Stimulated activated CD8-positive, alpha-beta memory T cell treated with anti-CD3 and anti-CD28 coated beads, Interleukin-7, amount 100 ng/mL, for 4 hours (primary cell): ENCODE measurements at places on chromosomes 5 and 9.

DNA sequence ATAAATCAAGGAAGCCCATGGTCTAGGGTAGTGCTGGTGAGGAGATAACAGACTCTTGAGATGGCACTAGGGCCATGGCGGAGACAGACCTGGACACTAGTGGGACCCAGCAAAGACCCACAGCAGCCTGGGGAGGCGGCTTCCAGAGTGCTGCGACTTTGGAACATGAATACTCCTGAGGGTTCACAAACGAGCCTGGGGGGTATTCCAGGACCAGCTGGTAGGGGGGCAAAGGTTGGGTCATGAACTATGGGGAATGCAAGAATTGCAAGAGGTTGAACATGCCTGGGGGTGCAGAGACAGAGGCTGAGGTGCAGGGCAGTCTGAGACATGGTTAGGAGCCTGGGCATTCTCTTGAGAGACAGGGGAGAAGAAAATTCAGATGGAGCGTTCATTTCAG lies 43.8 kb upstream of the SPTLC1 start:
- no peak for DNase-seq

DNA sequence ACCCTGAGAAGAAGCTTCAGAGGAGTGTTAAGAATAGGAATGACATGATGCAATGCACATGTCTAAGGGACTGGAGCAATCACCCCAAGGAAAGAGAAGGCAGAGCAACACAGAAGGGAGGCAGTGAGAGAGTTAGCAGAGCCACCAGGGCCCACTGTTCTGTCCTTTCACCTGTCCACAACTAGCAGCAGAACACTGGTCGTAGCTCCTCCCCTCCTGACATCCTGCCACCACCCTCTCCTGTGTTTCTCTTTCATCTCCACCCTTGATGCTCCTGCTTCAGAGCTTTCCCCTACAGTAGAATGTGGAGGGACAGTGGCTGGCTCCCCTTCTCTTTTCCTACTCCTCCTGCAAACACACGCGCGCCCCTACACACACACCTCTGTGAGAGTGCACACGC lies 483.4 kb upstream of the KIF2A start:
- no peak for DNase-seq

- DNase-seq, result no peak
Observed at GRCh38 chr9:130756037-130756436, 62.5 kb downstream of the EXOSC2 start.

- DNase-seq, result no peak
Observed at GRCh38 chr9:86548220-86548619, 194.0 kb upstream of the TUT7 start.
